ENCODE measurements at places on chromosomes 7 and 10.

DNA sequence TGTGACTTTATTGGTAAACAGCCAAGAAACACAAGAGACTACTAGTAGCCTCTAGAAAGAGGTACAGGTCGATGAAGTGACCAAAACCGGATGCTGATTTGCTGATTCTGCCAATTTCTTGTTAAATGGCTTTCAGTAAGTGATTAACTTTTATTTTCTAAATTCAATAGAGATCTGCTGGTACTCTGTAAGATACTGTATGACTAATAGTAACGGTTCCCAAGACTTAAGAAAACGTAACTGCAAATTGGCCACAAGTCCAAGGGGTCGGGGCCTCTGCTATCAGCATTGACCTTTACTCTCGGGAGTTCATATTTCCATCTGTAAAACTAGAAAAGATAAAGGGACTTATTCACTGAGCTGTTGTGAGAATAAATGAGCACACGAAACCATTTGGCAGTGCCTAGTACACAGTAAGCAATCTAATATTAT lies 1.4 kb downstream of the FAM3C start:
- DNase-seq: no peak

- no peak for DNase-seq
These were observed 753 bp downstream of the CAMK2B start for GRCh38 chr7:44324481-44325200.

GRCh38 chr10:103555712-103556111 lies 62.2 kb downstream of the NEURL1 start:
- no peak for DNase-seq

GRCh38 chr10:80598084-80598798 lies 60.5 kb downstream of the SH2D4B start:
- no peak for DNase-seq

DNA sequence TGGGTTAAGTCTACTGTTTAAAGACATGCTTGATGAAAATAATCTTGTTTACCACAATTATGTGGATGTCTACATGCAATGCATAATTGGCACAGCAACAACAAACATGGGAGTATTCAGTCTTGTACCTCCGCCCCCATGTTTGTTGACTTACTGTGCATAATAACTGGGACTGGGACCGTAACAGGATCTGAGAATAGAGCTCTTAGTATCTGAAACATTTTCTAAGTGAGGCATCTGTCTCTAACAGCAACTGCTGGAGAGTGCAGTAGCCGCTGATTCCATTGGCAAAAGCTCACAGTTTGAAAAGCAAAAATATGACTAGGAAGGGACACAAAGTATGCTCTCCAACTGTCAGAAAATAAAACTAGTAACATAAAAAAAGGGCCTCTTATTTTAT lies 61.6 kb downstream of the ENO4 start:
- DNase-seq: no peak
